Activated CD4-positive, alpha-beta T cell treated with anti-CD3 and anti-CD28 coated beads, Interleukin-10, Interleukin-2, amounts not matched to agents 100 ng/mL and 50 ng/mL, durations not matched to agents 16 hours and 8 hours (primary cell): ENCODE measurements at places on chromosomes 3 and 15.

GRCh38 chr3:53551324-53551723, 56.9 kb downstream of the CACNA1D start:
- no peak for DNase-seq

DNA sequence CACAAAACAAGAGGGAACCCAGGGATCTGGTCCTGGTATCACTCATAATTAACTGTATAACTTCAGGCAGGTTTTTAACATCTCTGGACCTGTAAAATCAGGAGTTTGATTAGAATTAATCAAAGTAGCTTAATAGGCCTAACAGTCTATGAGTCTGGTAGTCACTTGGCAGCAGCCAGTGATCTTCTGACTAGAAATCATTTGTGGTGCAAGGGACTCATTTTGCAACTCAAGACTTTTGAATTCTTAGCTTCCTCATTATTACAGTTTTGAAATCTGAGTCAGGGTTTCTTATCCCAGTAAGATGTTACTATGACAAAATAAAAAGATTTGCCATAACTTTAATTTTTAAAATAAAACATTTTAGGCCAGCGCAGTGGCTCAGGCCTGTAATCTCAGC, 70.8 kb downstream of the TMCC1 start:
- peak; percentile 15 for DNase-seq

- DNase-seq = no peak
Measured at GRCh38 chr3:183259621-183260020, 6.6 kb downstream of the B3GNT5 start.

DNA sequence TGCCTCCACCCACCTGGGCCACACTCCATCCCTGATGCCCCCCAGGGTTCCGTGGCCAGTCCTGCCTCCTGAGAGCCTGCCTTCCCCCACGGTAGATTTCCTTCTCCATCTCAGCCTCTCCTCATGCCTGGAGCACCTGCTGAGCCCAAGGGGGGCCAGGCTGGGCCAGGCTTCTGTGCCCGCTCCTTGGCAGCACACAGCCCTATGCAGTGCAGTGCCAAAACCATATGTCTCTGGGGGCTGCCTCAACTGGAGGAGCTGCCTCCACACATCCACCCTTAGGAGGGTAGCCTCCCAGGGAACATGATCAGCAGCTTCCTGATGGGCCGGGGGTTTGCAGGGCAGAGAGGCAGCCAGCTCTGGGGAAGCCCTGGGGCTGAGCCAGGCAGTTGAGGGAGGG, 24.6 kb upstream of the GATA2 start:
- DNase-seq = no peak

- no peak for DNase-seq
Measured at GRCh38 chr15:92510163-92510882, 116.6 kb downstream of the ST8SIA2 start.

DNA sequence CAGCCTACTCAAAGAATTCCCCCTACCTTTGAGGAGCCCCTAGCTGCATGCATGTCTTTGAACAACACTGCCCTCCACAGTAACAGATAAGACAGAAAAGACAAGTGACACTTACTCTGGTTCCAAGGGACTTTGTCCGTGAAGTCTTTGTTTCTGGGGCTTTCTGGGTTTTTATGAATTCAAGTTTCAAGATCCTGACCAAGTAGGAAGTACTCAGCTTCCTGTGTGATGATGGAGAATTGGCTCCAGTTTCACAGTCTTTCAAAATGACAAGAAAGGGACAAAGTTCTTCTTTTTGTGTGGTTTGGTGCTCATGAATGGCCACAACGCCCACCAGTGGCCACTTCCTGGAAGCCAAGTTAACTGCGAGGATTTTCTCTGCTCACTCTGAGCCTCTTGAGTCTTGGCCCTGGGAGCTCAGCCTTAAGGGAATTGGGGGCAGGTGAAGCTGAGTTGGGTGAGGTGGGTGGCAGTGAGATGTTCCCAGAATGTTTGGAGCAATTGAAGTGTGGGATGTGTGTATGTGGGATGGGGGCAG, at the start of gene CCR1:
Gene CCR1, minus strand, starts transcription at position 147 of the 538 bp plus-strand sequence. CDS start 4,000 bp downstream, outside the sequence.
- DNase-seq = peak; percentile 77

DNA sequence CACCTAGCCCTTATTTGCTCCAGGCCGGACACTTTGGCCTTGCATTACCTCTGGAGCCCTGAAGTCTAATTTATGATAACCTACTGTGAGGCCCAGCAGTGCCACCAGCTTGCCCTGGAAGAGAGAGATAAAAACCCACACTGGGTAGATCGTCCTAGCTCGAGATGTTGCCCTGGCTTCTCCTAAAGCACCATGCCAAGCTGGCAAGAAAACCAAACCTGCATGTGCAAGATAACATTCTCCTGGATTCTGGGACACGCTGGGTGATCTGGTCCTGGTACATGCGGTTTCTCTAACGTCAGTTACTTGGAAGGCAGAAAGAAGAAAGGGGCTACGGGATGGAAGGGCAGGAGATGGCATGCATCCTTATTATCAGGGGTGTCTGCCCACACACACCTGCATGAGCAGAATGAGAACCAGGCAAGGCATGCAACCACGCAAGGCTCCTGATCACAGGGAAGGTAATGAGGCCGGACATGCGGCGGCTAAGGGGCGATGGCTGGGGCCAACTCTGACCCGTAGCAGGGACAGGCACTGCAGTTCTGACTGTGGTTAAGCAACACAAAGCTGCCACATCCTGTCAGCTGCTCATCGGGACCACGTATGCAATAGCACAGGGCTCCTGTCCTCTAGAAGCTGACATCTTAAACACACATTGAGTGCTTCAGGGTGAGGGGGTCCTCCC, 73.0 kb downstream of the OXNAD1 start:
- peak; percentile 78 for DNase-seq

GRCh38 chr3:156747046-156747445, 72.7 kb downstream of the TIPARP start:
- DNase-seq = no peak

DNA sequence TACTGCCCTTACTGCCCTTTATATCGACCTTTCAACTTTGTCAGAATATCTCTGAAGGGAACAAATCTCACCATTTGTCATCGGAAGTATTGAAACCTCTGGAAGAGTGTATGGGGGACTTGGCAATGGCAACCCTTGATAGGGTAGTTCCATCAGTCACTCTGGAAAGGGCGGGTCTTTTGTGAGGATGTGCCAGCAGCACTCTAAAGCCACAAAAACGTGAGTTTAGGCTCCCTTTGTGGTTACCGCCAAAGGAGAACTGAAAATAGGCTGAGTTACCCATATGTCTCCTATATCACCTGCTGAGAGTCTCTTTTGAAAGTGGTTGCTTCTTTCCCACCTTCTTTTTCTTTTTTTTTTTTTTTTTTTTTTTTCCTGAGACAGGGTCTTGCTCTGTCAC, 296.8 kb upstream of the CHRM5 start:
- DNase-seq = no peak

GRCh38 chr15:64844576-64845145, 2.9 kb downstream of the PLEKHO2 start:
- peak; percentile 63 for DNase-seq

GRCh38 chr3:72105306-72105705, 320.4 kb upstream of the PROK2 start:
- no peak for DNase-seq

DNA sequence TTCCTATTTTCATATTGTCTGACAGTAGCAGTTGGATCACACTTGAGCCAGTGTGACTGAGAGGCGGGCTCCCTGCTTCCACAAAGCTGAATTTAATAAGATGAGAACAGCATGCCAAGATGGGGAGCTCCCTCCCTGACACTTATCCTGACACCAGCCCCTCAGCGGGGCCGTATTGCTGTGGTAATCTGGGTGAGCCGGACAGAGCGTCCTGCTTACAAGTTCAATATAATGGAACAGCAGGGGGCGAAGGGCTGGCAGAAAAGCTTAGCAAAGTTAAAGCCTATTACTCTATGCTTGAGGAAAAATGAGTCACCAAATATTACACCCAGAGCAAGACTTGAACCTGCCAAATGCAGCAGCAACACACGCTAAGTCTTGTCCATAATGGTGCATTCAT, 163.8 kb upstream of the CMC1 start:
- no peak for DNase-seq

- DNase-seq = no peak
Measured at GRCh38 chr15:50350621-50351020, 4.4 kb downstream of the GABPB1 start.

- peak; percentile 48 for DNase-seq
Measured at GRCh38 chr15:77457191-77457904, 36.7 kb downstream of the HMG20A start.

- DNase-seq = no peak
Measured at GRCh38 chr3:11603628-11604027, 40.1 kb downstream of the VGLL4 start.

- no peak for DNase-seq
Measured at GRCh38 chr3:27728195-27729087, 6.3 kb upstream of the EOMES start.

- peak; percentile 92 for DNase-seq
Measured at GRCh38 chr3:18712713-18713576, 287.8 kb upstream of the SATB1 start.

- DNase-seq = no peak
Measured at GRCh38 chr3:171377859-171378258, 82.3 kb downstream of the TNIK start.

DNA sequence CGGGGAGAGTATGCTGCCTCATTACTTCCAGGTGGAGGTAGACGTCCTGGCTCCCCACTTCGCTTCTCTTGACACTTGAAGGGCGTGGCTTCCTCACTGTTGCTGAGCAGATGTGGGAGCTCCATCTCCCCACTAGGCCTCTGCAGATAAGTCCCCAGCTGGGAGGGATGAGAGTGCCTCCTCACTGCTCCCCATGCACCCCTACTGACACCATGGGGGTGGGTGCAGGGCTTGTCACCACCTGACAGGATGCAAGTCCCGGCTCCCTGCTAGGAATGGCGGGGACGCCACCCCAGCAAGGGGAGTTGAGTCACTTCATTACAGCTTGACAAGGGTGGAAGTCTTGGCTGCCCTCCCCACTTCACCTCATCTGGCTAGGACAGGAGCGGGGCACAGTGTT, 36.8 kb upstream of the ATG7 start:
- DNase-seq = no peak

GRCh38 chr3:72289692-72290071, 504.7 kb upstream of the PROK2 start:
- no peak for DNase-seq

- DNase-seq = no peak
Measured at GRCh38 chr3:172315401-172316091, 132.7 kb downstream of the GHSR start.

DNA sequence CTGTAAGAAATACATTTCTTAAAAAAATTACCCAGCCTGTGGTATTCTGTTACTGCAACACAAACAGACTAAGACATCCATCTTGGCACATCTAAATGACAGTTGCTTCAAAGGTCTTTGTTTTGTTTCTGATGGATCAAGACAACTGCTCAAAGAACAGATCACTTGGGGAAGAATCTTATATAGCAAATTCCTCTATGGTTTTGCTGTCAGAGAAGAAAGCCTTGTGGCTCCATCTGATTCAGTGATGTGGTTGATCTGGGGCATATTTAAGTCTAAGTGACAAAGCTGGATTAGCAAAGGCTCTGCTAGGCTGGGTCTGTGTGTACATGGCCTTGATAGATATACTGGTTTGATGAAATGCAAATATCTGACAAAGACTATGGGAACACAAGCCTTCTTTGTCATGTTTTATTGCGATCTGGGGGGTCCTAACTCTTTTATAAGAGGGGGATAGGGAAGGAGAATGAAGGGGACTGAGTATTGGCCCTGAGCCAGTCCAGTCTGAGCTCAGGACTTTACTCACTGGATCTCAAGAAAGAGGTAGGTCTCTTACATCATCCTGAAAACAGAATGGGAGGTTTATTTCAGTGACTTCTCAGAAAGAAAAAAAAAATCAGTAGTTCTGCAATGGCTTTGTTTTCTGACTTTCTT, 14.3 kb upstream of the LIMD1 start:
- DNase-seq = no peak

DNA sequence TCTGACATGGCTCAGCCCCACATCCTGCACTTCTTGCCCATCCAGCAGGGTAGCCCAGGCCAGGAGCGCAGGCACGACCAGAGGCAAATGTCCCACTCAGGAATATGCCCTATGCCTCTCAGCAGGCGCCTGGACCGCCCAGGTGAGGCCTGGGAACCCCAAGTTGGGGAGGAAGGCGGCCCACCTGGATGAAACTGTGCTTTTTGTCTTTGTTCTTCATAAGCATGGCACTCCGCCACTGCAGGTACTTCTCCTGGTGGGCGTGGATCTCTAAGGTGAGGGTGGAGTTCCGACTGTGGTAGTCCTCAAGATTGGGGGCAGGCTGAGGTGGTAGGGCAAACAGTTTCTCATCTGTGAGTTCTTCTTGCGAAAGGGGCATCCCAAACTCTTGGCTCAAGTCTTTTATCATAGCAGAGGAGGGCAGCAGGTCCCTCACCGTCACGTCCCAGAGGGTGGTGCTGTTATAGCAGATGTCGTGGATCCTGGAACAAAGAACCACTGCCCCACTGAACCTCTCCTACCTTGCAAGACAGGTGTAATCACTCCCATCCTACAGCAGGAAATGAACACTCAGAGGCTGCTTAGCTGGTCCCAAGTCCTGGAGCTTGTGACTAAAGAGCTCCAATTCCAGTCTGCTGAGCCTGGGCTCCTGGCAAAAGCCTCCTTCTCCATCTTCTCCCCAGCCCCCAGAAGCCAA, 53.2 kb downstream of the ACAD9 start:
- DNase-seq = no peak

- DNase-seq = peak; percentile 80
Measured at GRCh38 chr3:53109190-53109589, 21.0 kb downstream of the RFT1 start.

DNA sequence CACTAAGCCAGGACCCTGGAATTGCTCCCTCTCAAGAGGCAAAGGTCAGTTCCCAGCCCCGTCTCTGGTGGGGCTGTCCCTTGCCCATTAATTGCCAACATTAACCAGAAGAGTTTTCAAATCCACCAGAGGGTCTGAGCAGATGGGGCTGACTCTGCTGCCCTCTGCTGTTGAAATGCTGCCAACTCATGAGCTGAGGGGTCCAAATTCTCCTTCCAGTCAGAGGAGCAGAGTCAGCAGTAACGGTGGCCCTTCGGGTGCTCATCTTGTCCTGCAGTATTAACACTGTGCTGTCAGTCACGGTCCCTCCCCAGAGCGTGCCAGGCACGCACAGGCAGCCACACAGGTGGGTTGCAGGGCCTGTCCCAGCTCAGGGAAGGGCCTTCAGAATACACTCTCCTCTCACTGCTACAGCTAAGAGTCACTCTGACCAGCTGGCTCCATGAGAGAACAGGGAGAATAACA, 10.7 kb upstream of the SPTBN5 start:
- DNase-seq = peak; percentile 68

GRCh38 chr3:71172189-71172588, 411.3 kb downstream of the FOXP1 start:
- DNase-seq = no peak

- DNase-seq = peak; percentile 25
Measured at GRCh38 chr15:70142322-70143191, 44.8 kb upstream of the TLE3 start.
